HTR-8/SVneo (cell line): ENCODE measurements at places on chromosomes 1 and 21.

GRCh38 chr1:230507236-230507635, 81.1 kb upstream of the PGBD5 start:
- DNase-seq: no peak

GRCh38 chr1:191575180-191575579, 583.1 kb upstream of the RGS18 start:
- no peak for DNase-seq

DNA sequence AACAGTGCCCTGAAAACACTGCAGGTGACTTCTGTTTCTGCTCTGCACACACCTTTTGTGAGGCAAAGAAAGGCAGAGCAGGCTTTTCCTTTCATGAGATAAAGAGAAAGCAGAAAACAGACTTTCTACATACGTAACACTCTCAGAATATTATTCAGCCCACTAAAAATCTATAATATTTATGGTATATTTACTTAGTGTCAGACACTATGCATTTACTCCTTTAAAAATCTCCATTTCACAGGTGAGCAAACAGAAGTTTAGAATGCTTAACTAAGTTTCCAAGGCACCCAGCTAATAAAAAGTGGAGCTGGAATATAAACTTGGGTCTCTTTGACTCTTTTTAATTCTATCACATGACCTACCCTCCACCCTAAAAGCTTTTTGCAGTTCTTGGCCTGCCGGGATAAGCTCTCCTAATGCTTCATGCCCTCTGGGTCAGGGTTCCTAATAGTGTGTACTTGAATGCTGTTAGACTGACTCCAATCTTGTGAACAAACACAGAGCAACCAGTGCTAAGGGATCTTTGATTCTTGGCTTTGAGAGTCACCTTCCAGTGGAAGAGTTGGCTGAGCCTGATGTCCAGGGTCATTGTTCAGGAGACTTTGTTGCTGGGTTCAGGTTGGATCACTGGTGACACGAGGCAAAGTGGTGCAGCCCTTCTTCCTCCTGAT, 27.2 kb downstream of the PROK1 start:
- no peak for DNase-seq

DNA sequence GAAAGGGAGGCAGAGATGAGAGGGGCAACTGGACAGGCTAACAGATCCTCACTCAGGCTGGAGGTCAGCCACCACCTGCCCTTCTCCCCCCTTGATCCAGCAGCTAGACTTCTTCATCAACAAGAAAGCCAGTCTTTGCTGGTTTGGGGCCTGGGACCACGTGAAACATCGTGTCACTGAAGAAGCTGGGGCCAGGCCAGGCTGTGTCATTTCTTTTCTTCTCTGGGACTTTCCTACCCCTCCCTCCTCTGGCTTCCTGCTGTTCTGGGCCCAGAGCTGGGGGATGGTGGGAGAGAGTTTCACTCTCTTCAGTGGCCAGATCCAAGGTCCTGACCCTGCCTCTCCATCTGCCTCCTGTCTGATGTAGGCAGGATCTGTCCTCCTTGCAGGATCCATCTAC, 18.1 kb upstream of the SLC26A9 start:
- DNase-seq: no peak
